ENCODE measurements at places on chromosomes 6 and 20.

DNA sequence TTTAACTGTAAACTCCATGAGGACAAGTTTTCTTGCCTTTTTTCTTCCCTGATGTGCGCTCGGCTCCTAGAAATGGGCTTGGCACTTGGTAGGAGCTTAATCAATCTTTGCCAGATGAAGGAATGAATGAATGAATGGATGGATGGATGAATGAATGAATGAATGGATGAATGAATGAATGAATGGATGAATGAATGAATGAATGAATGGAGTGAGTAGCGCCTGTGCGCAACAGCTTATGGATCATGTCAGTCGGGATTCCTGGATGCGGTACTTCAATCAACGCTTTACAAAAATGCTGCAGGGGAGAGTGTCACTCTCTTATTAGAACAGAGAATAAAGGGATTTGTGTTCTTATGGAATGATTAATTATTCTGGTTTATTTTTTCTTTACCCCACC lies 267.3 kb downstream of the TFAP2C start:
- no peak for DNase-seq

- DNase-seq, result no peak
These were observed 17.0 kb upstream of the SLA2 start for GRCh38 chr20:36663031-36663430.

- peak; percentile 89 for DNase-seq
These were observed 806.3 kb upstream of the GJE1 start for GRCh38 chr6:141326426-141326825.

DNA sequence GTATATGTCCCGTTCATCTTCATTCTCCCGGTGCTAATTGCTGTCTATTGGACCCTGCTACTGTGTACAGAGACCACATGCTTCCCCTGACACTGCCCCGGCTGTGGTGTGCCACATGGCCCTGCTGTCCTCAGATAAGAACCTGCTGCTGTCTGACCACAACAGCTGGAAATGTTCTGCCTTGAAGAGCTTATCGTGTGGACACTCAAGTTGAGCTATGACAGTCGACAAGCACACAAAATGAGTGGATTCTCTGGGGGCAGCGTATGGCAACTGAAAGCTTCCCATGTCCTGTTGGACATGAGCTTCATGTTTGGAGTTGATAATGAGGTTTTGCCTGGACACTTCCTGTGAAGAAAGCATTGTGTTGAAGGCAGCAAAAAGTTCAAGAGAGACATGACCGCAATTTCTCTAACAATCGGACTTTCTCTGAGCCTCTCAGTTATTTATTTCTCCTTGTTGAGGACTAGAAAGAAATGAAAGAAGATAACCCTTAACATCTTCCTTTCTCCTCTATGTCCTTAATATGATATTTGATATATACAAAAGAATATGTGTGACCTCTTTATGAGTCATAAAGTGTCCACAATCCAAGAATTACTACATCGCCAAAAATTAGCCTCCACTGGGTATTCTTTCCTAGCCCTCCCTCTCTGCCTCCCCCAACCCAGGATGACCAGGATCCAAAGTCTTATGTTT lies 187.1 kb upstream of the TCF21 start:
- DNase-seq, result no peak

GRCh38 chr20:37574199-37574890 lies 46.7 kb upstream of the BLCAP start:
- no peak for DNase-seq

GRCh38 chr20:17172836-17173516 lies 53.9 kb upstream of the PCSK2 start:
- DNase-seq, result no peak

DNA sequence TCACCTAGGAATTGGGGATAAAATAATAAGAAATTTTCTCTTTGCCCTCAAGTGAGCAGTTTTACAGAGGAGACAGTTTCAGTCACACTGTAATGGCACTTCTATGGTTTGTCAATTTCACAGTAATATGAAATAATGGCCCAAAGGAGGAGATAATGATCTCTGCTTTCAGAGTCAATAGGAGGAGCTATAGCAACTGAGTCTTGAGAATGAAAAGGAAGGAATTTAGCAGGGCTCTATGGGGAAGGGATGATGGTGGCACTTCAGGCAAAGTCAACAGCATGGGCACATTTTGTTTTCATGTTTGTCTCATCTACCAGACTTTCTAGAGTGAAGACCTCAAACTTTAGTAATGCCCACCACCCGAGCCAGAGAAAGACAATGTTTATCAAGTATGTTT lies 138.3 kb upstream of the HMGN3 start:
- DNase-seq, result no peak

GRCh38 chr6:130050230-130050629 lies 31.8 kb downstream of the L3MBTL3 start:
- no peak for DNase-seq

- no peak for DNase-seq
These were observed 1.8 kb upstream of the BHLHE23 start for GRCh38 chr20:63008541-63009044.

DNA sequence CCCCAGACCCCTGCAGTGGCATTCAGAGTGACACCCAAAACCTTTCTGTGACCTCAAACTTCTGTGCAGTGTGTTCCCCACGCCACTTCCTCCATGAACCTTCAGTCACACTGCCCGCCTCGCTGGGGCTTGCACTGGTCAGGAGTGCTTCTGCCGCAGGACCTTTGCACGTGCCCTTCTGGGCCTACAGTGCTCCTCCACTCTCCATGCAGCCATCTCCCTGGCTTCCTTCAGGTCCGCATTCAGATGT lies 27.1 kb downstream of the SYNJ2 start:
- DNase-seq, result no peak

GRCh38 chr6:44966449-44967092 lies 361.6 kb upstream of the RUNX2 start:
- no peak for DNase-seq

- DNase-seq, result no peak
These were observed 156.0 kb upstream of the FLRT3 start for GRCh38 chr20:14493408-14493807.

GRCh38 chr20:23136893-23137745 lies 51.0 kb upstream of the CD93 start:
- no peak for DNase-seq

GRCh38 chr6:57134954-57135353 lies 37.2 kb upstream of the BAG2 start:
- DNase-seq, result no peak

DNA sequence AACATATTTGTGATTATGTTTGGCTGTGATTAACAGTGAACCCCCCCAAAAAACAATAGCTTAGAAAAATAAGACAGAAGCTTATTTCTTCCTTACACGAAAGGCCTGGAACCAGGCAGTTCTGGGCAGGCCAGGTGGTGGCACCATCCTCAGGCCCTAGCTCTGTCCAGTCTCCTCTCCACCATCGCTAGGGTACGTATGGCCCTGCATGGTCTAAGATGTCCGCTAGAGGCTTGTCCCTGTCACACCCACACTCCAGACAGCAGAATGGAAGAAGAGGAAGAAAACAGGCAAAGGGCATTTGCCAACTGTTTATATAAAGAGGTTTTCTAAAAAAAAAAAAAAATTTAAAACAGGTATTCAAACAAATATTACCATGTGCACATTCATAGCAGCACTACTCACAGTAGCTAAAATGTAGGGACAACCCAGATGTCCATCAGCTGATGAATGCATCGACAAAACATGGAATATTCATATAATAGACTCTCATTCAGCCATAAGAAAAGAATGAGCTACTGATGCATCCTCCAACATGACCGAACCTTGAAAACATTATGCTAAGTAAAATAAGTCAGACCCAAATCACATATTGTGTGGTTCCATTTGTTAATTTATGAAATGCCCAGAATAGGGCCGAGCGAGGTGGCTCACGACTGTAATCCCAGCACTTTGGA lies 6.7 kb downstream of the TGM3 start:
- no peak for DNase-seq

- DNase-seq, result no peak
These were observed 369.4 kb downstream of the BTBD9 start for GRCh38 chr6:38270367-38270766.

- no peak for DNase-seq
These were observed 182.5 kb downstream of the GMPR start for GRCh38 chr6:16420715-16421461.

DNA sequence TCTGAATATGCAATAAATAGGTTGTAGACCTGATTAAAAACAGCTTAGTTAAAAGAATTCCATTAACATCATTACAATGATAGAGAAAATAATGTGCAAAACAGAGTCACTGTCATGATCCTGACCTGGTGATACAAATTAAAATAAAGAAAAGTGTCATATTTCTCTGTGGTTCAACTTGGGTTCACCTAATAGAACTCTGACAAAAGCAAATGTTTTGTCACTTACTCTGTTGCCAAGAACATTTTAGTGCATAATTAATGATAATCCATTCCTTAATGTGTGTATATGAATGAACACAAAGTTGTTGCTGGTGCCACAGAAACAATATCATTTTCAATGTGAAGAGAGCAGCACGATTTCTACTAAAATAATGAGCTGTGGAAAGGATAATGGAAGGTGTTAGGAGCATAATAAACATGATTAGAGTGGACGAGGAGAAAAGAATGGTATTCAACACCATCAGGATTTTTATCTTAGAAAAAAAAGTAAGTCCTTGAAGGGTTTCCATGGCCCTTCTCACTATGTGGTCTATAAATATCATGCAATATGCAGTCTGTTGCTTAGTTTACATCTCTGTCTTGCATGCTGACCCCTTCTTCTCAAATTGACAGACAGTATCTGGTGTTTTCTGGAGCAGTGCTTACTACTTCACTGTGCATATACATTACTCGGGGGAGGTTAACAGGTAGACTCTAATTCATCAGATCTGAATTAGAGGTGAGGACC lies 656.6 kb upstream of the MMS22L start:
- no peak for DNase-seq

DNA sequence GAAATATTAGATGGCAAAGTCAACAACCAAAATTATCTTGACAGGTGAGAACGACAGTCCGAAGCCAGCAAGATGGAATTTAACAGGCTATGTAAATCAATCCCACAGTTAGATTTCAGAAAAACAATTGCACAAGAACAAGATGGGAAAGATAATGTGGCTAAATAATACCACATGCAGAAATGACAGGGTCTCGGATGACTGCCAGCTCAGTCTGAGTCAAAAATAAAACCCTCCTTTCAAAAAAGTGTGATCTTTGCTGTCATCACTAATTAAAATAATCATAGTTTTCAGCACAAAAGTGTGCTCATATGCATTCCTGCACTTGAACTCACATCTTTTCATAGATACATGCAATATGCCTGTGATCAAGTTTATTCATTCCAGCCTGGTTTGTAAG lies 25.9 kb downstream of the FOXQ1 start:
- DNase-seq, result no peak

GRCh38 chr6:131875647-131876046 lies 67.8 kb downstream of the ENPP1 start:
- no peak for DNase-seq

DNA sequence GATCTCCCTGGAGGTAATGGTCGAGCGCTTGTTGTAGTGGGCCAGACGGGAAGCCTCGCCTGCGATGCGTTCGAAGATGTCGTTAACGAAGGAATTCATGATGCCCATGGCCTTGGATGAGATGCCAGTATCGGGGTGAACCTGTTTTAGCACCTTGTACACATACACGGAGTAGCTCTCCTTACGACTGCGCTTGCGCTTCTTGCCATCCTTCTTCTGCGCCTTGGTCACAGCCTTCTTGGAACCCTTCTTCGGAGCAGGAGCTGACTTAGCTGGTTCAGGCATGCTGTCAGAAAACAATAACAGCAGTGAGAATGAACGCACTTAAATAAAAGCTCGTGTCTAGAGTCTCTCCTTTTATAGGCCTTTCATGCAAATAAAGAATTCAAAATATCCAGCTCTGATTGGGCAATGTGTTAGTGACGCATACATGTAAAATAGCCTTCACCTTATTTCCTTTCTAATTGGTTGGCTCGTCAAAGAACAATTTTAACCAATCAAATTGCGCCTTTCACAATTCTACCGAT lies 129.2 kb downstream of the HFE start:
- DNase-seq, result peak; percentile 96

DNA sequence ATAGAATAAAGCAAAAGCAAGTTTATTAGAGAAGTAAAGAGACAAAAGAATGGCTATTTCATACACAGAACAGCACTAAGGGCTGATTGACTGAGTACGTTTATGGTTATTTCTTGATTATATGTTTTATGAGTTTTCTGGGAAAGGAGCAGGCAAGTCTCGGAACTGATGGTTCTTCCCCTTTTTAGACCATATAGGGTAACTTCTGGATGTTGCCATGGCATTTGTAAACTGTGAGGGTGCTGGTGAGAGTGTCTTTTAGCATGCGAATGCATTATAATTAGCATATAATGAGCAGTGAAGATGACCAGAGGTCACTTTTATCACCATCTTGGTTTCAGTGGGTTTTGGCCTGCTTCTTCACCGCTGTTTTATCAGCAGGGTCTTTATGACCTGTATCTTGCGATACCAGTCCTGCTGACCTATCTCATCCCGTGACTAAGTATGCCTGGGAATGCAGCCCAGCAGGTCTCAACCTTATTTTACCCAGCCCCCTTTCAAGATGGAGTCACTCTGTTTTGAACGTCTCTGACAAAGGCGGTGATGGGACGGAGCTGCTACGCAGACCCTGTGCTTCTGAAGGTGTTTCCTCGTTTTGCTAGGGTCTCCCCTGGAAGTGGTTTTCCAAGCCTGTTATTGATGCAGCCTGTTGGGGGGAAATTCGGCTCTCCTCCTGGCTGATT lies 45.4 kb upstream of the BMP6 start:
- DNase-seq, result no peak
